ENCODE measurements at places on chromosomes 3 and 15.

DNA sequence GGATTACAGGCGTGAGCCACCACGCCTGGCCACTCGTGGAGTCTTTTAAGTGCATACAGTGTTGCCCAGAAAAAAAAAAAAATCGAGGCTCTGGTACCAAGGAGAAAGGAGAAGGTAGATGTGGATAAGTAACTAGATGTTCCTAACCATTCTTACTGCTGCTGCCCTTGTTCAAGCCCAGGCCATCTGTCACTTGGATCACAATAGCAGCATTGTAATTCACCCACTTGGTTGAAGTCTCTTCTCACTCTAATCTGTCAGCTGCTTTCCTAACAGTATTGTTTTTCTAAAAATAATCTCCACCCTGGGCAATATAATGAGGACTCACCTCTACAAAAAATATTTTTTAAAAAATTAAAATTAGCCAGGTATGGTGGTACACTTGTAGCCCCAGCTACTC, 58.0 kb upstream of the CRTC3 start:
- no peak for DNase-seq

- DNase-seq, result peak; percentile 100
Measured at GRCh38 chr15:101128221-101129015, 123.4 kb downstream of the CHSY1 start.

GRCh38 chr3:115204475-115204874, 57.4 kb upstream of the ZBTB20 start:
- DNase-seq, result no peak

DNA sequence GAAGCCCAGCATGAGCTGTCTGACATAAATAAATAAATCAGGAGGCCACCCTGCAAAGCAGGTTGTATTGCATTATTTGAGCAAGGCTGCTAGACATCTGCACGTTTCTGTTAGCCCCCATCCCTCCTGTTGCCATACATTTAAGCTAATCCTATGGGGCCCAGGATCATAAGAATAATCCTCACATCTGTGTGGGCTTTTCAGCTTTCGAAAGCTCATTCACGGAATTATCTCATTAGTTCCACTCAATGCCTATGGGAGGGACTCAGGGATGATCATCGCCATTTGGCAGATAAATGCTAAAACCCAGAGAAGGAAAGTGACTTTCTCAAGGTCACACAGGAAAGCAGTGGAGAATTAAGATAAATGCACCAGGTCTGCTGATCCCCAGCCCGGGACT, 123.4 kb downstream of the TLE3 start:
- no peak for DNase-seq

GRCh38 chr15:82543160-82543559, 2.9 kb upstream of the RPS17 start:
- peak; percentile 92 for DNase-seq

GRCh38 chr3:182803596-182803995, 10.3 kb downstream of the ATP11B start:
- no peak for DNase-seq

DNA sequence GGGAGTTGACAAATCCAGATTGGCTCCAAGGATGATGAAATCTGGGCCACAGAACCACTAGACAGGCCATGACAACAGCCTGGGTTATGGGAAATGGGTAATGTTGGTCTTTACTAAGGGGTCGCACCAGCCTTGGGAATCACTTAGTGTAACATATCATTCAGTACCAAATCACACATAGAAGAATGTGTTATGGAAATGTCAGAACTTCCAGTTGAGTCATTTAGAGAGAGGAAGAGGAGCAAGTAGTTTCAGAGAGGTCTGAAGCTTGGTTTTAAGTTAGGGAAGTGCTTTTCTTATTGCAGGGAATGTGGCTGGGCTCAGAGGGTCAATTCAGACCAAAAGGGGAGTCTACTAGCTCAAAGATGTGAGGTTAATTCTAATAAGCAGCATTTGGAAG, 241.6 kb upstream of the ZPLD1 start:
- DNase-seq, result no peak

- DNase-seq, result no peak
Measured at GRCh38 chr3:134147411-134147810, 103.2 kb downstream of the RYK start.

- peak; percentile 67 for DNase-seq
Measured at GRCh38 chr3:24060055-24060454, 115.0 kb downstream of the NR1D2 start.

DNA sequence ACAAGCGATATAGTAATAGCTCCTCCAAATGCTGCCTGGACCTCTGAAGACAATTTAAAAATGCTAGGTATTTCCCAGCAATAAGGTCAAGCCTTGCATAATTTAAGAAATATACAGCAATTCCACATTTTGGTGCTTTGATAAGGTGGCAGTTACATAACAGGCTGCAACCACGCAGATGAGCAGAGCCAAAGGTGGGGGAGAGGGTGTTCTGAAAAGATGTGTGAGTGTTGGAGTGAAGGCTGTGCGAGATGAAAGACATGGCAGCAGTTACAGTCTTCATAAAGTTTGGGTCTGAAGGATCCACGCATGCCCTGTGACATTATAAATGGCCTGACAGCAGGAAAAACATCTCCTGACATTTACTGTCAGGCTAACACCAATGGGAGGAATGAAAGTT, 26.1 kb downstream of the CTDSPL start:
- DNase-seq, result no peak

GRCh38 chr15:50116477-50116876, 2.6 kb downstream of the ATP8B4 start:
- no peak for DNase-seq

- DNase-seq, result no peak
Measured at GRCh38 chr3:189273736-189274135, 102.0 kb downstream of the TPRG1 start.

GRCh38 chr3:117875887-117876286, 1158.8 kb downstream of the IGSF11 start:
- DNase-seq, result no peak

GRCh38 chr3:14001136-14001535, 121.3 kb upstream of the WNT7A start:
- no peak for DNase-seq

DNA sequence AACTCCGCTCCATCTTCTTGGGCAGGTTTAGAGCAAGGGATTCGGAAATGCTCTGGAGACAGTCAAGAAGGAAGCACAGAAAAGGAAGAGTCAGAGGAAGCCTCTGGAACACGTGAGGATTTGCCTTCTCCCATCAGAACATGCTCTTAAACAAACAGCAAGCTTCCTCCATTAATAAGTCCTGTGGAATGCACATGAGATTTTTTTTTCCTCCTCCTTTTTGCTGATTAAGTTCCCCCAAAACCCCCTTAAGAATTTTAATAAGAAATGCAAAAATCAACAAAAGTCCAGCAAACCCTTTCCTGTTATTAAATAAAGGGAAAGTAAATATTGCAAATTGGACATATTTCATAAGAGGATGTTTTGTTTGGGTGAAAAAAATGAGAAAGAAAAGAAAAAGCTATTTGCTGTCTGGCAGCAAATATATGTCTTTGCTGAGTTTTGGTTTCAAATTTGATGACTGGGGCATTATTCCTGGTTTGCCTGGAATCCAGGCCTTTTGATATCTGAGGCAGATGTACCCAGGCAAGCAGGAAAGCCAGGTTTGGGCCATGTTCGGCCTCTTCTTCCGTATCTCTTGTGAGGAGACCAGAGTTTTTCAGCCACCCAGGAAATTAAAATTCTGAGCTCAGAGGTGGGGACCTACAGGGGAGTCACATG, 7.9 kb upstream of the TSEN2 start:
- peak; percentile 67 for DNase-seq

- no peak for DNase-seq
Measured at GRCh38 chr15:53511175-53511574, 248.3 kb downstream of the WDR72 start.

DNA sequence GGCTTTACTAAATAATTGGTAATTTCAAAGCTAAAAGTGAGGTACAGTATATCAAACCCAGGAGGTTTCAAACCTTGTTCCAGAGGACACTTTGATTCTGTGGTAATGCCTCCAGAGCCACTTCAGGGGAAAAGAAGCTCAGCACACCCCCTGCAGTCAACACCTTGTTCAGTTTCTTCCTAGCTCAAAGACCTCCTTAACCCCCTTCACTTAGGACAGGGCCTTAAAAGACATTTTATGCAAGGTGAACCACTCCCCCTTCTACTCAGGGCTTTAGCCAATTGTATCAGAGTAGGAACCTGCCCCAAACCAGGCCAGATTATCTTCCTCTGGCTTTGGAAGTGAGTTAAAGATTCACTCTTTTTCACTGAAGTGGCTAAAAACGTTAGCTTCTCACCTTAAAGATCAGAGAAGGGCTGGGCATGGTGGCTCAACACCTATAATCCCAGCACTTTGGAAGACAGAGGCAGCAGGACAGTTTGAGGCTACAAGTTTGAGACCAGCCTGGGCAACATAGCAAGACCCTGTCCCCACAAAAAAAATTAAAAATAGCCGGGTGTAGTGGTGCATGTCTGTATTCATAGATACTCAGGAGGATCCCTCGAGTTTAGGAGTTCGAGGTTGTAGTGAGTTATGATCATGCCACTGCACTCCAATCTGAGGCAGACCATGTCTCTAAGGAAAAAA, 3.4 kb downstream of the DENND6A start:
- DNase-seq, result no peak

DNA sequence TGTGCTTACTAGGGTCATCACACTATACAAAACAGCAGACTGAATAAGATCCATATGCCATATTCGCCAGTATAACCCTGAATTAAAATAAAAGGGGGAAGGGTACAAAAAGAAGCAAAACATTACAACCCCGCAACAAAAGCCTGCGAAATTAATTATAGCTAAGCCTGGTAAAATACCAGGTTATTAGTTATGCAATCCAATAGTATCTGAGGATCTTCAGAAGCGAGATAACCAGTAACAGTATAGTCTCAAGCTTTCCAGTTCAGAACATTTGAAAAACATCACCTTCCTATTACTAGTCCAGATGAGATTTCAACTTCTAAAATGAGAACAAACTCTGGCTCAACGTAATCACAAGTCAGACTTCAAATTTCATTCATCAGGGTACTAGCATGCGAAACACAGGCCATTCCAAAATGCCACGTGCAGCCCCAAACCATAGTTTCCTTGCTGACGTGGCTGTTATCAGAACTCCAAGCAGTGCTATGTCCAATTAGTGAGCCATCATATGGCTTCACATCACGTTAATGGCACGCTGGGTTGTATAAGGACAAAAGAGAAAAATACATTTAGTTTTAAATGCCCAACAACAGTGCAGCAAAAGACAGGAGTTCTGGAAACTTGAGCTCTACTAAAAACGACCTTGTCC, 1.1 kb downstream of the SSR3 start:
- peak; percentile 88 for DNase-seq

DNA sequence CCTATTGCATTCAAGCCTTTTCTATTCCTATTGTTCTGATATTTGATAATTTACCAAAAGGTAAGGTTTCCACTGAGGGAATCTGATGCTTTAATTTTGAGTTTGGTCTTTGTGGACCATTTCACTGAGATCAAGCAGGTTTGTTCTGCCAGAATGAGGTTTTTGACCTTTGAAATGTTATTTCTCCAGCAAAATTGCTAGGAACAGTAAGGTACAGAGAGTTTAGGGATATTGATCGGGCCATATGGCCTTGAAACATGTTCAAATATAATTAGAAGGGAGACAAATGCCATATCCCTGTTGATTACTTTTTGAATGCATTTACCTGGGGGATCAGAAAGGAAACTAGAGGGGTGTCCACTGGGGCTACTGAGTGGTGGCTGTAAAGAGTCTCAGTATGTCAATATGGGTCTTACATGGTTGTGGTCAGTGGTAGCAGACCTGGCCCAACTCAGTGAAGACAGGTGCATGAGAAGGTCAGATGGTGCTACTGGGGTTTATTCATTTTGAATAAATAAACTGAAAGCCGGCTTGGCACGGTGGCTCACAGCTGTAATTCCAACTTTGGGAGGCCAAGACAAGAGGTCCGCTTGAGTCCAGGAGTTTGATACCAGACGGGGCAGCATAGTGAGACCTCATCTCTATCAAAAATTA, 100.2 kb downstream of the SV2B start:
- no peak for DNase-seq

DNA sequence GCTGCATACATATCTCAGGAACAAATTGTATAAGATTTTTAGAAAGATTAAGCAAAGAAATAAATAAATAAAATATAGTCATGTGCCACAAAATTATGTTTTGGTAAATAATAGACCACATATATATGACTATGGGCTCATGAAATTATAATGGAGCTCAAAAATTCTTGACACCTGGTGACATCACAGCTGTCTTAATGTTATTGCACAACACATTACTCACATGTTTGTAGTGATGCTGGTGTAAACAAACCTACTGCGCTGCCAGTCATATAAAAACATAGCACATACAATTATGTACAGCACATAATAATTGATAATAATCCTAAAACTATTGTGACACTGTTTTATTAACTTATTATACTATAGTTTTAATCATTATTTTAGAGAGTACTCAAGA, 1159.1 kb downstream of the SI start:
- DNase-seq, result no peak
